Activated B cell treated with CpG ODN at 0.5 μM for 24 hours (primary cell): ENCODE measurements at places on chromosomes 4 and X.

- DNase-seq, result no peak
Measured at GRCh38 chr4:98996765-98997068, 1.2 kb downstream of the METAP1 start.

DNA sequence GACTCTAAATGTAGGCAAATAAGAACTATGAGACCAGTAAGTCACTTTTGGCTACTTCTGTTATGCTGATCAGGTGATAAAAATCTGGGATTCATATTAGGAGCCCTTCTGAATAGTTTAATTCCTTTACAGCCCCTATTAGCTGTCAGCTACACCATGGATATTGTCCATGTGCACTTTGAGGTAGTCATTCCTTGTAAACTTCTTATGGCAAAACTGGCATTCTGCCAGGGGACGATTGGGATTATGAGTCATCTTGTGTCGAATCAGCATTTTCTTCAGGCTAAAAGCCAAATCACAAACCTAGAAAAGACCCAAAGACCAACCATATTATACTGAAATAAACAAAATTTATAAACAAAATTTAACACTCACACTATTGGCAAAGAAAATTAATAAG is 227.6 kb downstream of the PRDM5 start:
- no peak for DNase-seq

GRCh38 chr4:108172231-108172752 is 3.6 kb upstream of the LEF1 start:
- DNase-seq, result peak; percentile 22

GRCh38 chrX:125295337-125295736 is 24.3 kb upstream of the TEX13C start:
- DNase-seq, result no peak

- DNase-seq, result no peak
Measured at GRCh38 chr4:147820975-147821374, 89.1 kb downstream of the ARHGAP10 start.

- DNase-seq, result no peak
Measured at GRCh38 chr4:116925900-116926457, 159.4 kb downstream of the TRAM1L1 start.
